ENCODE measurements at places on chromosomes 11 and 22.

DNA sequence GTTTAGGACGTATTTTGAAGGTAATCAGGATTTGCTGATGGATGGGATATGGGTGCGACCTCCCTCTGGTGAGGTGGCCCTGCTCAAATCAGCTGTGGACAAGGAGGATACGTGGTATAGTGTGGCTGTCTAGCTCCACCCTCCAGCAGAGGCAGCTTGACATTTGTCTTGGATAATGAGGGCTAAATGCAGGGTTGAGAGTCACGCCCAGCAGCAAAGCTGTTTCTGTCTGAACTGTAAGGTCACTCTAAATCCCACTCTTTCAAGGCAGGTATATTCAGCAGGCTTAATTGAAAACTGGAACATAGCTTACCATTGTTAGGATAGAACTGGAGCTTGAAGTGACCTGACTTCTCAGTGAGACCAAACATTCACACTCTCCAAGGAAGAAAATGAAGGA lies 98.7 kb downstream of the SWAP70 start:
- DNase-seq: no peak

DNA sequence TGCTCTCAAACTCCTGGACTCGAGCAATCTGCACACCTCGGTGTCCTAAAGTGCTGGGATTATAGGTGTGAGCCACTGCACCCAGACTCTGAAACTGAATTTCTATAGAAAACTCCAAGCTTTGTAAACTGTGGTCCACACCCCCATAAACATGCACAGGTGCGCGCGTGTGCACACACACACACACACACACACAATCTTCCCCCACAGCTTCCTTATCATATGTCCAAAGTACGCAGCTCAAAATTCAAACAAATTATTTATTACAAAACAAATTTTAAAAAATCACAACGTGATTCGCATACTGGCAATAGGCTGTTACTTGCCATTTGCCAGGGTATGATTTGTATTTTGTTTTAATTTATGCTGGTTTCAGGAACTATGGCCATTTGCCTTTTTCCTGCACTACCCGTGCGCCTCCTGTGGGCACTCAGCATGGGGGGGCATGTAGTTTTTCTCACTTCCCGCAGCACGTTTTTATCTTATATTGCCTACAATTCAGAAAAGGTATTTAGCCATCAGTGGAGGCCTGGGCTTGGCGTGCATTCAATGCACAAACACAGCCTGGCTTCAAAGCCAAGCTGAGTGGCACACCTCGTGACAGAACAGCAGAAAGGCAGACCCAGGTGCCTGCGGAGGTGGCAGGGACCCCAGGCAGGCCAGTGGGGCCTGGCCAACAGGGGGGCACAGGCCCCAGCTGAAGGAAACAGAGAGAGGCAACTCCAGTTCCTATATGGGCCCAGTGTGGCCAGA lies 10.8 kb upstream of the SNX32 start:
- DNase-seq: no peak

DNA sequence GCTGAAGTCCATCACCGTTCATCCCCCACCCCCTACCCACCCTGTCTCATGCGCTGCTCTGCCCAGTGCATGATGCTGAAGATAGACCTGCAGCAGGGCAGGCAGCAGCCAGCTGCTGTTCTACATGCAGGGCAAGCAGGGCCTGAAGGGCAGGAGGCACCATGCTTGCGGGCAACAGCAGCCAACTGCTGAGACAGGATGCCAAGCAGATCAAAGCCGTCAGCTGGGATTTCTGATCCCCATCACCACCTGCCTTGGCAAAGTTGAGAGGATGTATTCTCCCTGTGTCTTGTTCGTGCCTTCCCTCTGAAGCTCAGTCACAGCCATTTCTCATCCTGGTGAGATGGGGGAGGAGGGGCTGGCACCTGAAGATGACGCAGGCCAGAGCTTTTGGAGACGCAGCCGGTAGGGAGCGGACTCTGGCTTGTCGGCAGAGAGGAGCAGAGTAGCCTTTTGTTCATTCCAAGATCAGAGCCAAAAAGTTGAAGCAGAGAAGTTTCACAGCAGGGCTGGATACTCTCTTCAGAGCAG lies 227.0 kb downstream of the GRIK4 start:
- DNase-seq: no peak

DNA sequence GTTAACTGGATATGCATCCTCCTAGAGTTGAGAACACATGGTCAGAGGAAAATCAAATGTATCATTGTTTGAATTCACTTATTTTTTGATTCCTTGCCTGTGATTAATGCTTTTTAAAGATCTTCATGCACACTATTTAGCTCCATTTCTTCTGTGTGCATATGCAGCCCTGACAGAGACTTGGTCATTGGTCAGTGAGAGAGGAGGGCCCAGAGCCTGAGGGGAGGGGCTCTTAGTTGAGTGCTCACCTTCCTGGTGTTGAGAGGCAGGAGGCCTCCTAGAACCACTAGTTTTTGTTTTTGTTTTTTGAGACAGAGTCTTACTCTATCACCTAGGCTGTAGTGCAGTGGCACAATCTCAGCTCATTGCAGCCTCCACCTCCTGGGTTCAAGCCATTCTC lies 48.9 kb downstream of the TNRC6B start:
- DNase-seq: no peak

GRCh38 chr22:48391820-48392219 lies 1435.9 kb downstream of the BRD1 start:
- DNase-seq: no peak

DNA sequence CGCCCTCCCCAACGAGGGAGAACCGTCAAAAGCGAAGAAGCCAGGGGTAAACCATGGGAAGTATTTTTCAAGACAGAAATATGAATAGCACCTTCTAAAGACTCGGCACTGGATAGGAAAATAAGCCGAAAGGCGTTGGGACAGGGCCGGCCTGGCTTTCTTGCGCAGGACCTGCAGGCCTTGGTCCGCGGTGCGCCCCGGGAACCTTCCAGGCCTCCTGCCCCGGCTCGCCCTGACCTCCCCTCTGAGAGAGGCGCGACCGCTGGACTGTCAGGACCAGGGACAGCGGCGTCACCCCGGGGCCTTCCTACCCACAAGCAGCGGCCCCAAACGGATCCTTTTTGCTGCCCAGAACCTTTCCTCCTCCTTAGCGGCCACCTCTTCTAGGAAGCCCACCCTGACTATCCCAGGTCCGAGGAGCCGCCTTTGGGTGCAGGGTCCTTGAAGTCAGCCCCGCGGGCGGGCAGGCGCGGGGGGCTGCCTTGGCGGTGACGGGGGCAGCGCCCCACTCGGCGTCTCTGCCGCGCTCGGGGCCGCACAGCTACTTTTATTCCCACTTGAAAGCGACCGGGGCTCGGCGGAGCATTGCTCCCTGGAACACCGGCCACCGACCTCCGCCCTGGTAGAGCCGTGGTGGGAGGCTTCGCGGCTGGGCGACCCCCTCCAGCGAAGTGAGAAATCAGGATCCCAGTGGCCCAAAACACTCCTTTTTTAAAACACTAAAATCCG lies 650 bp upstream of the MAPK11 start:
- DNase-seq: peak; percentile 59

- no peak for DNase-seq
These were observed 42.0 kb upstream of the TTC36 start for GRCh38 chr11:118485273-118485672.

GRCh38 chr11:14370496-14370895 lies 11.5 kb upstream of the RRAS2 start:
- DNase-seq: no peak

DNA sequence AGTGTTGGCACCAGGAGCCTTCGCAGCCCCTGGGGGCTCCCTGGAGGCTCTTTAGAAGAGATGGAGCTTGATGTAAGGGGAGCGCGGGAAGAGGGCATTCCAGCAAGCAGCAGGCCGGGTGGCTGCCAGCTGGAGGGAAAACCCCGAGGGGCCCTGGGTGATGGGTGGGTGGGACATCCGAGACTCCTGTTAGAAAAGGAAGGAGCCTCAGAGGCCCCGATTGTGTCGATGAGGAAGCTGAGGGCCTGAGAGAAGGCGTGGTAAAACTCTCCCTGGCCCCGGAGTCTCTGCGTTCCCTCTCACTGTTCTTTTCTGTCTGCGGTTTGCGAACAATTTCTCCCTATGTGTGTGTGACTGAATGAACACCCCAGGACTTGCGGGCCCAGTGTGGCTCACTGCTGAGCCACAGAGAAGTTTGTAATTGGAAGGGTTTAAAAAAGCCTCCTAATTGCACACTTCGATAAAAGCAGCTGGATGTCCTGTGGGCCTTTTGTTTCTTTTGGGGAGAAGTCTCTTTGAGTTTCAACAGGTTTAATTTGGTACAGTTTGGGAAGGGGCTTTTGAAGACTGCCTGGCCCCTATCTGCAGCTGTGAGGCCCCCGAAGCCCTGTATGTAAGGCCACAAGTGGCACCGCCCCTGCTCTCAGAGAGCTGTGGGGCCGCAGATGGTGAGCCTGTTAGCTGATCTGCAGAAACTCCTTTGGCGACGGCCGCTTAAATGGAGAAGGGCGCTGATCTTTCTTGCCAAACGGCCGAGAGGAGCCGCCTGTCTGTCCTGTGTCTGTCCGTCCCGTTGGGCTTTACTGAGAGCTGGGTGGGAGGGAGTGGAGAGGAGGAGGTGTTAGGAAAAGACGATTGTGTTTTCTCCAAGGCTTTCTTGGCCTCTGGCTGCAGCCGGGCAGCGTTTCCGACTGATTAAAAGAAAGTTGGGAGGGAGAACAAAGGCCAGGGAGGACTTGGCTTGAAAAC lies 2.0 kb downstream of the FBLN1 start:
- peak; percentile 7 for DNase-seq

DNA sequence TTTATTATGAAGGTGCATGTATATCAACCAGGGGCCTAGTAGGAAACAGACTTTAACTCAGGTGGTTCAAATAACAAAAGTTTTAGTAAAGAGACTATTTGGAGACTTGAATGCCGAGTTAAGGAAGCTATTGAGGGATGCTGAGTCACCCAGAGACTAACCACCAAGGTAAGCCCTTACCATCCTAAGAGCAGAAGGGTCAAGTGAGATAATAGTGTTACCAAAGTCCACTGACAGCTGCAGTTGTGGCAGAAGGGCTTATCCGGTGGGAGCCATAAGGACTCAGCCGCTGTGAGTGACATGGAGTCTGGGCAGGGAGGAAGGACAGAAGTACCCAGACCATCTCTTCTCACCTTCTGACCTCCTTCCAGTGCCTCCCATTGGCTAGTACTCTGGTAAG lies 134.0 kb downstream of the INSC start:
- no peak for DNase-seq

GRCh38 chr11:11836676-11837231 lies 5.0 kb upstream of the USP47 start:
- no peak for DNase-seq

DNA sequence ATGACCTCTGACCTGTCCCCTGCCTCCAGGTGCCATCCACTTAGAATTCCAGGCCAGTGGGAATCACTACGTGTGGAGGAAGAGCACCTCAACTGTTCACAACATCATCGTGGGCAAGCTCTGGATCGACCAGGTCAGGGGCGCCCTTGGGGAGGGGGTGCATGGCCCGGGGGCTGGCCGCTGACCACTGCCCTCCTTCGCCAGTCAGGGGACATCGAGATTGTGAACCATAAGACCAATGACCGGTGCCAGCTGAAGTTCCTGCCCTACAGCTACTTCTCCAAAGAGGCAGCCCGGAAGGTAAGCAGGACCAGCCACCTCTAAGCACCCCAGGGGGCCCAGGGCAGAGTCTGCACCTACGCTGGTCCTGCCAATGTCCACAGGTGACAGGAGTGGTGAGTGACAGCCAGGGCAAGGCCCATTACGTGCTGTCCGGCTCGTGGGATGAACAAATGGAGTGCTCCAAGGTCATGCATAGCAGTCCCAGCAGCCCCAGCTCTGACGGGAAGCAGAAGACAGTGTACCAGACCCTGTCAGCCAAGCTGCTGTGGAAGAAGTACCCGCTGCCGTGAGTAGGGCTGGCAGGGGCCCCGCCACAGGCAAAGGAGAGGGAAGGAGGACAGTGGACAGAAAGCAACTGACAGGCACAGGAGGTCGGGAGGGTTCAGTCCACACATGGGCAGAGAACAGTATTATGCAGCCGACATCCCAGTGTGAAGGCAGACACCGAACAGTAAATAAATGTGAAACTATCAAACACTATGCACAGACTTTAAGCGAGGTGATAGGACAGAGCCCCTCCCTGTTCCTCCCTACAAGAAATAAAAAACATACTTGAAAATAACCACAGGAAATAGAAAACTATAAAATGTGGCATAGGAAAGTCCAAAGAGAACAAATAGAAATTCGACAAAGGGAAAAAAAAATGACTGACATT lies 74.9 kb downstream of the MORC2 start:
- DNase-seq: no peak

Measured in stimulated activated CD4-positive, alpha-beta T cell treated with anti-CD3 and anti-CD28 coated beads, Interleukin-1b, Interleukin-23, amount 100 ng/mL, for 48 hours (primary cell).